Upper lobe of right lung (tissue), 1 donor: ENCODE measurements at places on chromosomes 2 and 18. TPM values are rescaled to one million over a fixed set of nuclear protein-coding genes. Genes with fewer than 3 reads are reported as not detected.
A peak's percentile ranks its signal among the peaks of the same experiment; 100 is the strongest.

DNA sequence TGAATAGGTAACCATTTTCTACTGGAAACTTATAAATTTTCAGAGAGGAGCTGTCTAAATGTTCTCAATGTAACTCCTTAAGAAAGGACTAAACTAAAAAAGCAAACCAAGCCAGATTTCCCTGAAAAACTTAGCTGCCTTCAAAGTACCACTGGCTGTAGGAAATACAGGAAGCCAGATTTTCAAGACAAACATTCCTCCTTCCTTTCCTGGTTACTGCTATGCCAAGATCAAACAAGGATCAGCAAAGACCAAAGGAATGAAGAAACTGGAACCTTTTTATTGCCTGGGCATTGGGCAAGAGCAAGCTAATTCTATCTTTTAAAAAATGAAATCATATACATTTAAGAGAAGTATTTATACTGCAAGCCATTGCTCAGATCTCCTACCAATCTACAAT lies 212.7 kb downstream of the DYM start:
- no peaks in the 10 kb centered on the region for H3K27me3 ChIP-seq
- no peak overlapping the region for H3K4me3 ChIP-seq
- no peak for DNase-seq
- peak overlapping the region; percentile 4 for H3K27ac ChIP-seq

- H3K27me3 ChIP-seq = no peaks in the 10 kb centered on the region
- no peak for DNase-seq
- no peak overlapping the region for H3K27ac ChIP-seq
- no peaks in the 10 kb centered on the region for H3K36me3 ChIP-seq
- no peak overlapping the region for H3K4me3 ChIP-seq
Observed at GRCh38 chr2:112048887-112049286, 6.2 kb upstream of the TMEM87B start.

DNA sequence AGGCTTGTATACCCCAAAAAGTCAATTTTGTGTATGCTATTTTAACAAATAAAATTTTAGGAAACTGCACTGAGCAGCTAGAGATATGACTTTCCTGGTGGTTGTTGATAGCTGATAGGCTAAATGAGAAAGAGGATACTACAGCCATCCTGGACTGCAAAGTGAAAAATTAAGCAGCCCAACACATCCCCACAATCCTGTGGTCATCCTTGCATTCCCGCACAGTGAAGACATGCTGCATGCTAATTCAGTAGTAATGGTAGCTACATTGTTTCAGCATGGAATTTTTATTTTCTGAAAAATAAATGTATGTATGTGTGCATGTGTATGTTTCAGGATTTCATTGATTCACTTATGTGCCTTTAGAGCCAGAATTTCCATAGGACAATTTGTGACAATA lies 124.2 kb upstream of the CCDC68 start:
- DNase-seq = no peak
- no peak overlapping the region for H3K4me3 ChIP-seq
- H3K27me3 ChIP-seq = no peaks in the 10 kb centered on the region

GRCh38 chr2:176383836-176384442 lies 114.7 kb downstream of the MTX2 start:
- H3K27ac ChIP-seq = no peak overlapping the region
- H3K4me3 ChIP-seq = no peak overlapping the region
- no peak for DNase-seq

- no peak overlapping the region for H3K4me3 ChIP-seq
- H3K27ac ChIP-seq = no peak overlapping the region
- DNase-seq = no peak
- peaks cover 38% of the 10 kb centered on the region for H3K36me3 ChIP-seq
Observed at GRCh38 chr2:187483537-187483936, 35.5 kb upstream of the CALCRL start.

- H3K4me3 ChIP-seq = no peak overlapping the region
- no peaks in the 10 kb centered on the region for H3K36me3 ChIP-seq
- no peak overlapping the region for H3K27ac ChIP-seq
- no peak for DNase-seq
Observed at GRCh38 chr2:10469301-10469700, 21.2 kb upstream of the ODC1 start.

- H3K36me3 ChIP-seq = no peaks in the 10 kb centered on the region
- H3K27ac ChIP-seq = peak overlapping the region; percentile 75
- no peak overlapping the region for H3K4me3 ChIP-seq
- peaks cover 61% of the 10 kb centered on the region for H3K4me1 ChIP-seq
- DNase-seq = no peak
Observed at GRCh38 chr2:101123795-101124471, 27.2 kb downstream of the TBC1D8 start.

DNA sequence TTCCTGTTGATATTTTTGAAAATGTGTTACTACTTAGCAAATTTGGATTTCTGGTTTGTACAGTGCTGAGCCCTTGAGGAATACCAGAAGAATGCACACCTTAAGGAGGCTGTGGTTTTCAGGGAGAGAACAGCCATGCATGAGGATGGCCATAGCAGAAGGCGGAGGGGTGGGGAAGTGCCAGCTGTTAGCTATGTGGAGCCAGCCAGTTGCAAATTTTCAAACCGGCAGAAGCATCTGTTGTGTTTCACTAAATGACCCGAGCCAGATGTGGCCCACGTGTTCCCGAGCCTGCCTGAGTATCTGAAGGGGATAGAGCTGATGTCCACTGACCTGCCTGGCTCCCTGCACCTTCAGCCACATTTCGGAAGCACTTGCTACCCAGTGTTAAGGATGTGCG lies 16.4 kb upstream of the RBM44 start:
- H3K27ac ChIP-seq = no peak overlapping the region
- H3K4me3 ChIP-seq = no peak overlapping the region
- H3K27me3 ChIP-seq = no peaks in the 10 kb centered on the region
- peaks cover 53% of the 10 kb centered on the region for H3K36me3 ChIP-seq
- no peaks in the 10 kb centered on the region for H3K4me1 ChIP-seq

- no peak for DNase-seq
- no peaks in the 10 kb centered on the region for H3K4me1 ChIP-seq
- no peaks in the 10 kb centered on the region for H3K27me3 ChIP-seq
Observed at GRCh38 chr18:9401176-9401575, 66.6 kb downstream of the TWSG1 start.

EVA1A gene
- 41.9 TPM for total RNA-seq

ATOH8 gene
- total RNA-seq = 93.6 TPM

TRABD2A gene
- total RNA-seq = 6.5 TPM
